ENCODE measurements at places on chromosomes 11 and 22.

DNA sequence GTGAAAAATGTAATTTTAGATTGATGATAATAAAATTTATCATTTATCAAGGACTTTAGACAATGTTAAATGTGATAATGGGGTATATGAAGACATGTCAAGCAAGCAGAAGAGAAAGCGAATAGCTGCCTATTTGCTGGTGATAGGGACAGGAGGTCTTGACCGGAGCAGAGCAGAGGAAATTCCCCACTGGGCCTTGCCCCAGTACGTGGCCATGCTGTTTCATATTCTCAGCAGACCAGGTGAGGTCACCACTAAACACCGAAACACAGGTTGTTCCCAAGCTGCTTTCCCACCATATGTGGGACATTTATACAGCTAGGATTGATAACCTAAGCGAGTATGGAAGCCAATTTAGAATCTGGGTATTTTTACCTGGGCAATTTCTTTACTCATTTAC, 1629.6 kb downstream of the FAM181B start:
- no peak for DNase-seq

GRCh38 chr11:9187616-9188015, 77.5 kb downstream of the DENND5A start:
- no peak for DNase-seq

DNA sequence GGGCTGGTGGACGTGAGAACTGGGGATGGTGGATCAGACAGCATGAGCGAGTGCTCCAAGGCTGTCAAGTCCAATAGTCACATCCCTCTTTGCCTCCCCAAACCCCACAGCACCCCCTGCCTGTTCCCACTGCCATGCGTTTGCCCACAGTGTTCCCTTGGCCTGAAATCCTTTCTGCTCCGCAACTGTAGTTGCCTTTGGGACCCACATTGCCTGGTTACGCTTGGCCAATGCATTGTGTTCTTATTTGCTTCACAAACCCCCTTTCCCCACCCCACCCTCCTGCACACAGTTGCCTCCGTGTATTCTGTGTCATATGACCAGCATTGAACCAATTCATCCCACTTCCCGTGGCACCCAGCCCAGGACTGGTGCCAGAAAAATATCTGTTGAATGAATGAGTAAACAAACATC, 2.1 kb upstream of the KIAA0930 start:
- no peak for DNase-seq

GRCh38 chr11:100151944-100152343, 535.1 kb upstream of the ARHGAP42 start:
- DNase-seq, result peak; percentile 2

GRCh38 chr11:9137293-9138132, 46.1 kb upstream of the SCUBE2 start:
- DNase-seq, result peak; percentile 88

- DNase-seq, result peak; percentile 48
These were observed 728 bp downstream of the DCUN1D5 start for GRCh38 chr11:103091064-103091800.

Measured in tongue (tissue), 3 donors.